Activated CD8-positive, alpha-beta T cell treated with anti-CD3 and anti-CD28 coated beads, Interleukin-2, amount 10 ng/mL, durations not matched to agents 7 days and 5 days (primary cell): ENCODE measurements at places on chromosomes 13 and 19. TPM values are rescaled to one million over a fixed set of nuclear protein-coding genes. Genes with fewer than 3 reads are reported as not detected.

- no peak for DNase-seq
Measured at GRCh38 chr19:5147978-5148793, 179.3 kb downstream of the KDM4B start.

- no peak for DNase-seq
Measured at GRCh38 chr13:114007566-114007965, 33.7 kb upstream of the C13orf46 start.

LRRC63 gene
- total RNA-seq = 2.2 TPM

LAMP1 gene
- 81.1 TPM for total RNA-seq
